Midbrain (tissue), 1 donor: ENCODE measurements at places on chromosomes 13 and 19.

GRCh38 chr19:843180-843835, 2.5 kb downstream of the PRTN3 start:
- no peak for DNase-seq

- no peak for DNase-seq
Observed at GRCh38 chr13:45596800-45597475, 18.6 kb downstream of the ERICH6B start.

- no peak for DNase-seq
Observed at GRCh38 chr19:5542665-5543064, 25.1 kb downstream of the TINCR start.

GRCh38 chr13:42279986-42280385, 8.0 kb downstream of the AKAP11 start:
- no peak for DNase-seq

GRCh38 chr13:82480415-82480814, 1401.9 kb downstream of the SLITRK1 start:
- DNase-seq = no peak

GRCh38 chr13:77815330-77815729, 103.3 kb downstream of the EDNRB start:
- DNase-seq = no peak

DNA sequence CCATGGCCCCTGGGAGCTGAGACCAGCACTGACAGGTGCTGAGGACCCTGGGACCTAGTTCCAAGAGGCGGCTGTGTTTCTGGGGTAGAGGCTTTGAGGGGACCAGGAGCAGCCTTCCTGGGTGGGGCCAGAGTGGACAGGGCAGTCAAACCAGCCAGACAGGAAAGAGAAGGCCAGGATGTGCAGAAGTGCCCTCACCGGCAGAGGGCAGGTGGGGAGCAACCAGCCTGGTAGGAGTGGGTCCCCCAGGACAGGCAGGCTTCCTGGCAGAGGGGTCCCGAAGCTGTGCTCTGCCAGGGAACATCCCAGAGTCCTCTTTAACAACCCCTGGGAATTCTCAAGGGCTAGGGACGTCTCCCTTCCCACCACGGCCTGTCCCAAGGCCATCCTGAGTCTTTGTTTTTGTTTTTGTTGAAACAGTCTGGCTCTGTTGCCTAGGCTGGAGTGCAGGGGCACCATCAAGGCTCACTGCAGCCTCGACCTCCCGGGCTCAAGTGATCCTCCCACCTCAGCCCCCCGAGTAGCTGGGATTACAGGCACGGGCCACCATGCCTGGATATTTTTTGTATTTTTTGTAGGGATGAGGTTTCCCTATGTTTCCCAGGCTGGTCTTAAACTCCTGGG, 3.0 kb upstream of the HIPK4 start:
- no peak for DNase-seq
